ENCODE measurements at places on chromosomes 6 and 20. TPM values are rescaled to one million over a fixed set of nuclear protein-coding genes. Genes with fewer than 3 reads are reported as not detected.

SLC17A1 gene
- not detected for total RNA-seq

LY6G6D gene
- not detected for total RNA-seq

DNA sequence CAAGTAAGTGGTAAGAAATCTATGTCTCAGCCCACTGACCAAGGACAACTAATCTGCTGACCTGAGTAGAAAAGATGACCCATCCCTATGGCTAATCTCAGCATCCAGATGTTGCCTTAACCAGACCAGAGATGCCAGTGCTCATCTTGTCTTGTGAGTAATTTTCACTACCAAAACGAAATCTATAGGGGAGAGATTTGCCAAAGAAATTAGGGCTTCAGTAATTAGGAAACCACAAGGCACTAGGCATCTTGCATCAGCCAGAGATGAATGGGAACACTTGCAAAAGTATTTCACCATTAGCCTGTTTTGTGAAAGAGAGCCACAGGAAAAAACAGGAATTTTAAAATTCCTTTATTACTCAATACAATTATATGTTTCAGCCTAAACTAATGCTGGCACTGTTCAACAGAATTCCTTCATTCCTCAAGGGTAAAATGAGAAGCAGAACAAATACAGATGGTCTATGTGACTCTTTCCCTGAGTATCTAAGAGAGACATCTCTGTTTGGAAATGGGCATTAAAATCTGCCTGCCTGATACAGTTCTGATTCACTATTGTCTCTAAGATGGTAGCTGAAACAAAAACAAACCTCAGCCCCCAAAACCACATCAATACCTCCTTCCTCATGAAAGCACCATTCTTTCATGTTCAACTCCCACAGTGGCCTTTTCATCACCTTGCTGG is 87.8 kb downstream of the GMDS start:
- peaks cover 19% of the 10 kb centered on the region for H3K4me1 ChIP-seq
- no peaks in the 10 kb centered on the region for H3K36me3 ChIP-seq
- H3K4me3 ChIP-seq = no peak overlapping the region

PKIB gene
- total RNA-seq = 2.1 TPM

DNA sequence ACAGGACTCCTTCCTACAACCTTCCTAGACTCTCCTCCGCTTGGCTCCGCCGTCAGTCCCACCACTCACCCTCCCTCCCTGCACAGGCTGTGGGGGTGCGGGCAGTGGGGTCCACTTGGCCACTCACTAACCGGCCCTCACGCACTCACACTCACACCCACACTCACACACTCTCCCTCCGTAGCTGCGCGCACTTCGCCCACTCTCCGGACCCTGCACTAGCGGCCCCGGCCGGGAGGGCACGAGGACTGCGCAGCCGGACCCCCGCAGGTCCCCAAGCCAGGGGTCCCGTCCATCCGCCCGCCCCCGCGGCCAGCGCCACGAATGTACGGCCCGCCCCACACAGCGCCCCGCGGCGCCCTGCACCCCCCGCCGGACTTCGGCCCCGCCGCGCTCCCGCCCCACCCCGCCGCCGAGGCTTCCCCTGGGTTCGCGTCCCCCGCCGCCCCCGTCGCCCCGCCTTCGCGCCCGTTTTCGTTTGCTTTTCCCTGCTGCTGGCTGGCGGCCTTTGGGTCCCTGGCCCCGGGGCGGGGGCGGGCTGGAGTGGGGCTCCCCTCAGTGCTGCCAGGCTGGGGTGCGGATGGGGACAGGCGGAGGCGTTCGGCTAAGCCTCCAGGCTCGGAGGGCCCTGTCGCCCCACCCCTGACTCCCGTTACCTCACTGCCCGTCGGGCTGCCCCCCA is 23.0 kb upstream of the SLC22A7 start:
- H3K4me3 ChIP-seq = peak overlapping the region; percentile 42
- H3K27me3 ChIP-seq = peaks cover 25% of the 10 kb centered on the region
- H3K4me1 ChIP-seq = no peaks in the 10 kb centered on the region

DNA sequence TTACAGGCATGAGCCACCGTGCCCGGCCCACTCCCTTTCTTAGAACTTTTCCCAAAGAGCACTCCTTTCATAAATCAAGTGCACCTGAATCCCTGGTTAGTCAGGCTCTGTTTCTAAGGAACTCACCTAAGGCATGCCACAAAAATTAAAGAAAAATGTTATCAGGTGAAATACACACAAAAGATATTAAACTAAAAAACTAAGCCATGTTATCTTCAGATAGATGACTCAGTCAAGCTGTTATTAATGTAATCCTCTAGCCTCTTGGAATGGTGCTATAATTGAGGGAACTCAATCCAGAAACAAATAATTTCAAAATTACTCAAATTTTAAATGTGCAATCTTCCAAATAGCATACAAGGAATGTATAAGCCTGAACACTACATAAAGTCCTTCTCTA is 83.0 kb downstream of the TENT5A start:
- DNase-seq = no peak
- H3K27me3 ChIP-seq = no peaks in the 10 kb centered on the region
- no peak overlapping the region for H3K27ac ChIP-seq
- H3K36me3 ChIP-seq = no peaks in the 10 kb centered on the region
- H3K4me3 ChIP-seq = no peak overlapping the region

DNA sequence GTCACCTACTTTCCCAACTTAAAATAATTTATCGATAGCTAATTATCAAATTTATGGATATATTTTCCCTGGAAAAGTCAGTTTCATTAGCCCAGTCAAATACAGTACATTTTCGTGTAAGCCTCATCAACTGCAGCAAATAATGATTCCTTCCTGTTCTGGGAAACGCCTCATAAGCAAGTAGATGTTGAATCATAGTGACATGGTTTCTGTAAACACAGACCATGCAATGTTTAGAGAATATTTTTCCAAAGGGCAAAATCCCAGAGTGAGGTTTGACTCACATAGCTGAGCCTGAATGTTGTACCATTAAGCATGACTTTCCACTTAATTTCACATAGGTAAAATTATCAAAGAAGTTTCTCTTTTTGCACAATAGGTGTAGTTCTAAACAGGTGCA is 16.7 kb upstream of the VNN1 start:
- H3K27me3 ChIP-seq = no peaks in the 10 kb centered on the region
- H3K36me3 ChIP-seq = no peaks in the 10 kb centered on the region
- H3K4me1 ChIP-seq = peaks cover 10% of the 10 kb centered on the region
- DNase-seq = no peak

TNXB gene
- total RNA-seq = 162 TPM

PHACTR1 gene
- total RNA-seq = 72.8 TPM

DNA sequence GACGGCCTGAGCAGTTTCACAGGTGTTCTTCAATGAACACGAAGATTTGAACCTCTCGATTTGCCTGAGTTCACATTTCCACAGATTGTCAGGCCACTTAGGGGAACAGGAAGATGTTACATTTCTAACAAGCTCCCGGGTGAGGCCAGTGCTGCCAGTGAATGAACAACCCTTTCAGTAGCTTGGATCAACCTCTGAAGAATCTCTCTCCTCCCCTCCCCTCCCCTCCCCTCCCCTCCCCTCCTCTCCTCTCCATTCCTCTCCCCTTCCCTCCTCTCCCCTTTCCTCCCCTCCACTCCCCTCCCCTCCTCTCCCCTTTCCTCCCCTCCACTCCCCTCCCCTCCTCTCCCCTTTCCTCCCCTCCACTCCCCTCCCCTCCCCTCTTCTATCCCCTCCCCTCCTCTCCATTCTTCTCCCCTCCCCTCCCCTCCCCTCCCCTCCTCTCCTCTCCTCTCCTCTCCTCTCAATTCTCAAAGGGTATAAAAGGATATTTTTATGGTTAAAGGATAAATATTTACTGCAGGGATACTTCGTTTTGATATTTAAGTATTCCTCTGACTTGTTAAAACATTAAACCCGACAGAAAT is 114.1 kb upstream of the INSM1 start:
- H3K4me1 ChIP-seq = no peaks in the 10 kb centered on the region
- no peak overlapping the region for H3K4me3 ChIP-seq
- H3K27ac ChIP-seq = no peak overlapping the region
- H3K36me3 ChIP-seq = no peaks in the 10 kb centered on the region
- DNase-seq = no peak

DNA sequence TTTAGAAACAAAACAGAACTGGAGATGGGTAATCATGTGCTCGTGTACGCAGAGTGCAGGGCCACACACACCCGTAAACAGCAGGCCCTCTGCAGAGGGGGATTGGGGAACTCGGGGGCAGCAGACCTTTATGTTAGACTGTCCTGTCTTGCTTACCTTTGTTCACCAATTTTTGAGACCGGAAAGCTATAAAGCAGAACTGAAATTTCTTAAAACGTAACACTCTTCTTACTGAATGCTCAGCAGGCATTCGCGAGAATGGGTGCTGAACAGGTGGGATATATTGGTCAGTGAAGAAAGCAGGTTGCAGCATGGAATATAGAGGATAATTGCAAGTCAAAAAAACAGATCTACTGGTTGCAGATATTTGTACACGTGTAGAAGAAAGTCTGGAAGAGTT is 211.1 kb downstream of the BMP7 start:
- no peak overlapping the region for H3K27ac ChIP-seq
- H3K4me1 ChIP-seq = no peaks in the 10 kb centered on the region
- H3K36me3 ChIP-seq = no peaks in the 10 kb centered on the region
- no peak overlapping the region for H3K4me3 ChIP-seq
- DNase-seq = peak; percentile 7

SALL4 gene
- 0.43 TPM for total RNA-seq

- no peaks in the 10 kb centered on the region for H3K27me3 ChIP-seq
- H3K27ac ChIP-seq = no peak overlapping the region
- H3K4me1 ChIP-seq = no peaks in the 10 kb centered on the region
- H3K4me3 ChIP-seq = no peak overlapping the region
- DNase-seq = no peak
Observed at GRCh38 chr6:116797585-116797984, 31.3 kb downstream of the GPRC6A start.

- no peaks in the 10 kb centered on the region for H3K4me1 ChIP-seq
- H3K36me3 ChIP-seq = no peaks in the 10 kb centered on the region
- no peak overlapping the region for H3K4me3 ChIP-seq
- DNase-seq = no peak
Observed at GRCh38 chr6:165220045-165220444, 89.4 kb downstream of the C6orf118 start.

DNA sequence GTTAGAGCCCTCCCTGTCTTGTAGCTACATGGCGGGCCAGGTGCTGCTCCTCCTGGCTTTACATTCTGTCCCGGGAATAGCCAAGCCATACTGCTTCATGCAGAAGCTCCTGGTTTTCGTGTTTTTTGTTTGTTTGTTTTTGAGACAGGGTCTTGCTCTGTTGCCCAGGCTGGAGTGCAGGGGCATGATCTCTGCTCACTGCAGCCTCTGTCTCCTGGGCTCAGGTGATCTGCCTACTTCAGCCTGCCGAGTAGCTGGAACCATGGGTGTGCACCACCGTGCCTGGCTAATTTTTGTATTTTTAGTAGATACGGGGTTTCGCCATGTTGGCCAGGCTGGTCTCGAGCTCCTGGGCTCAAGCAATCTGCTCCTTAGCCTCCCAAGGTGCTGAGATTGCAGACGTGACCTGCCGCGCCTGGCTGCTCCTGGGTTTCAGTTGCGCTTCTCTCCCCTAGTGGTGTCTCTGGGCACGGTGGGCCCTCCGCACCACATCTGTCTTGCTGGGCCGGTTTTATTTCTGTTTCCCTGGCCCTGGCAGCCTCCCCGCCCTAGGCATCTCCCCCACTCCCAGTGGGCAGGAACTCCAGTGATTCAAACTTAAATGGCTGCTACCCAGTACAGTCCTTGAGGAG is 12.9 kb downstream of the CDYL start:
- no peaks in the 10 kb centered on the region for H3K27me3 ChIP-seq
- H3K36me3 ChIP-seq = no peaks in the 10 kb centered on the region
- H3K4me3 ChIP-seq = no peak overlapping the region
- no peak overlapping the region for H3K27ac ChIP-seq
- H3K4me1 ChIP-seq = peaks cover 12% of the 10 kb centered on the region
- DNase-seq = no peak

GRCh38 chr6:114040871-114041270 is 69.9 kb upstream of the HDAC2 start:
- H3K27me3 ChIP-seq = no peaks in the 10 kb centered on the region
- H3K4me3 ChIP-seq = no peak overlapping the region
- H3K36me3 ChIP-seq = no peaks in the 10 kb centered on the region

- peaks cover 43% of the 10 kb centered on the region for H3K36me3 ChIP-seq
- H3K27ac ChIP-seq = peak overlapping the region; percentile 38
- no peaks in the 10 kb centered on the region for H3K27me3 ChIP-seq
- H3K4me3 ChIP-seq = no peak overlapping the region
- DNase-seq = no peak
Observed at GRCh38 chr20:49850463-49851230, 38.0 kb downstream of the SLC9A8 start.

NR2E1 gene
- total RNA-seq = not detected

DNA sequence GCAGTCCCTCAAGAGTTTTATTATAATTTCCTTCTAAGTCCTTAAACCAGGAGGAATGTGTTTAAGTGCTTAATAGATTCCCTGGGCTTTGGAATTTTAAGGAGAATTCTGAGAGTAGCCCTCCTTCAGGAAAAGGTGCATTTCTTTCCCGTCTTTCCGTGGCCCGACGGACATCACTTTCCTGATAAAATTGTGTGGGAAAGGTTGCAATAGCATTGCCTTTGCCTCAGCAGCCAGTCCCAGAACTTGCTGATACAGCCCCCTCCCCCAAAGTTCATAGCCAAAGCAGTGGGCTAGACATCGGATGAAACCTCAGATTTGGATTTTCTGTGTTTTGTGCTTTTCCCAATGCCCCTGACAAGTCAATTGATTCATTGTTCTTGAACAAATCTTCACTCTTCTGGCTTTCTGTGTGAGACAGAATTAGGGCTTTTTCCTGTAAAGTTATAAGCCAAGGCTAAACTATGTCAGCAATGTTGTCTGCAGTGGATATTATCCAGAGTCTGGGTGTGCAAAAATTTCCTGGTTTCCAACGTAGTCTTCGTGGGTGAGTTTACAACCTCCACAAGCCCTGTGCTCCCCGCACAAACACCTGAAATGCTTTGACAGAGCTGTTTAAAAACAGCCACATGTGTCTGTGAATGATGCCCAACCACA is 1.1 kb upstream of the SMOC2 start:
- H3K4me1 ChIP-seq = no peaks in the 10 kb centered on the region
- H3K27ac ChIP-seq = no peak overlapping the region
- H3K4me3 ChIP-seq = no peak overlapping the region

DNA sequence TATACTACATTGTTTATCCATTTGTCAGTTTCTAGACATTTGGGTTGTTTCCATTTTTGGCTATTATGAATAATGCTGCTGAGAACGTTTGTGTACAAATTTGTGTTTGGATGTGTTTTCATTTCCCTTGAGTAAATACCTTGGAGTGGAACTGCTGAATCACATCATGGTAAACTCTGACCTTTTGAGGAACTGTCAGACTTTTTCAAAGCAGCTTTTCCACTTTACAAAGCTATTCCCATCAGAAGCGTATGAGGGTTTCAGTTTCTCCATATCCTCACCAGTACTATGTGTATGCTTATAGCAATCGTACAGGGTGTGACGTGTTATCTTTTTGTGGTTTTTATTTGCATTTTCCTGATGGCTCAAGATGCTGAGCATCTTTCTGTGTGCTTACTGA is 103.7 kb downstream of the MYO6 start:
- H3K27ac ChIP-seq = no peak overlapping the region
- no peaks in the 10 kb centered on the region for H3K27me3 ChIP-seq
- DNase-seq = no peak
- peaks cover 6% of the 10 kb centered on the region for H3K4me1 ChIP-seq
- no peaks in the 10 kb centered on the region for H3K36me3 ChIP-seq

Measured in upper lobe of right lung (tissue), 1 donor.